ENCODE measurements at places on chromosomes 4 and X. TPM values are rescaled to one million over a fixed set of nuclear protein-coding genes. Genes with fewer than 3 reads are reported as not detected.

MAGEA2B gene
- not detected for total RNA-seq

SOWAHB gene
- total RNA-seq: 9.4 TPM

ACOX3 gene
- total RNA-seq: 16.0 TPM

MAOB gene
- total RNA-seq: 0.14 TPM

PDGFC gene
- 56.7 TPM for total RNA-seq

CPZ gene
- 0.86 TPM for total RNA-seq

VSIG4 gene
- total RNA-seq: not detected

CT45A10 gene
- total RNA-seq: not detected

DNA sequence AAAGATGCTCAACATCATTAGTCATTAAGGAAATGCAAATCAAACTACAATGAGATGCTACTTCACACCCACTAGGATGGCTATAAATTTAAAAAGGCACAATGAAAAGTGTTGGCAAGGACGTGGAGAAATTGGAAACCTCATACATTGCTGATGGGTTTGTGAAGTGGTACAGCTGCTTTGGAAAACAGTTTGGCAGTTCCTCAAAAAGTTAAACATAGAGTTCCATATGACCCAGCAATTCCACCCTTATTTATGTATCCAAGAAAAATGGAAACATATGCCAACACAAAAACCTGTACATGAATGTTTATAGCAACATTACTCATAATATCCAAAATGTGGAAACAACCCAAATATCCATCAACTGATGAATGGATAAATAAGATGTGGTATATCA lies 101.3 kb upstream of the MAGEB10 start:
- DNase-seq: no peak

DNA sequence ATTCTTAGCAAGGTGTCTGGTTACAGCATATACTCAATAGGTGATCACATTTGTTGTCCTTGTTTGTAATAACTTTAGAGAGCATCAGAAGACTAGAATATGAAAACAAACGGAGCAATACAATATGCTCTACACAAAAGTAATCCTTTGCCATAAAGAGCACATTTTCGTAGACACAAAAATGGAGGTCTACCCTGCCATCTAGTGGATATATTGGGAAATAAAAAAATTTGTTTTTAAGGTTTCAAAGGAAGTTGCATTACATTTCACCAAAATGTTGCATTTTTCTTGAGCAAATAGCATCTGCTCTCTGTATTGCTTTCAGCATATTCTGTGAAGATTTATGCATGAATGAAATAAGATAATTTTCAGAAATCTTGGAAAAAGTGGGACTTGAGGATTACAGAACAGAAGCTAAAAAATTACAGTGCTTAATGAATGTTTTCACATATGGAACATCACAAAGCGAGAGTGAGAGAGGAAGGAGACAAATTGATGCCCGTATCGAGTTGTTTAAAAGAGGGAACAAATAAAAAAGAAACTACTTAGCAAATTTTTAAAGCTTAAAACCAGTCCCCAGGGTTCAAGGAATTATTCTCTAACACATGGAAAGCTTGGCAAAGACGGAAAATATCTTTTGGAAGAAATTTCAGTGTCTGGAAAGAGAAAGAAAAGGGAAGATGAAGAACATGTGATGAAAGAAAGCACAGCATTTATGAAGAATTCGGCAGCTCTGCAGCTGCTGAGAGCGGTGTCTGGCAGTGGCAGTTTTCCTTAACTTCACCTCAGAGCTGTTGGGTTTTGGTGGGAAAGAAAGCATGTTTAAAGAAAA lies 390.1 kb downstream of the ANKRD50 start:
- no peak for DNase-seq

DNA sequence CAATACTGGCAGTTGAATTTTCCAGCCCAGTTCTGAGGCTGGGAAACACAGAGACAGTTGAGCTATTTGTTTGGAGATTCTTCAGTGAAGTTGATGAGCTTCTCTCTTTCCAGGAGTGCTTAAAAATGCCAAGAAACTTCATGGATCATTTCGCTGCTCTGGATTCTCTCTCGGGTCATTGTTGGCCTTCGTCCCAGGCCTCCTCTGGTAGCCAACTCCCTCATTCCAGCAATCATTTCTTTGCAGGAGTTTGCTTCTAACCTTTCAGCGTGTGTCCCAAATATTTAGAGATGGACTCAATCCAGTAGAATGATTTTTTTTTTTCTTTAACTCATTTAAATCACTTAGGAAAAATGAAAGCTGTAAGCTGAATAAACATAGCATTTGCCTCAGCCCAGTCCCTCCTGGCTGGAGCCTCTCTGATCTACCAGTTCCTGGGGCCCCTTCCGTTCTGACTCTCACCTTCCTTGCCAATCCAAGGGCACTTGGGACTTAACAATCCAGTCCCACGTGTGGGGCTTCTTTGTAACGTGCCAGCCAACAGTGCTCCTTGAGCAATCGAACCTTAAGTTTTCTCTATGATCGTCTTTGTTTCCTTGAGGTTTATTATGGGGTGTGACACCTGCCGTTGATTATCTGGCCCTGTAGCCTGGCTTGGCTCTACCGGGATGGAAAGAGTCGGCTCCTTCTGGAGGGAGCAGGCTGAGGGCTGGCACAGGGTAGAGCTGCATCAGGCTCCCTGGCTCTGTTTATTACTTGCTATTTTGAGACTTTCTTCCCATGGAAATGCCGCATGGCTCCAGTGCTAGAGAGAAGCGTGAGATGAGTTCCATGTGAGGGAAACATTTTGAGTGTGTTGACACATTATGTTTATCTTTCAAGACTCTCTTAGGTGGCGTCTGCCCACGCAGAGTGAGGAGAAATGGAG lies 80.4 kb upstream of the GPC4 start:
- DNase-seq: peak; percentile 15

DNA sequence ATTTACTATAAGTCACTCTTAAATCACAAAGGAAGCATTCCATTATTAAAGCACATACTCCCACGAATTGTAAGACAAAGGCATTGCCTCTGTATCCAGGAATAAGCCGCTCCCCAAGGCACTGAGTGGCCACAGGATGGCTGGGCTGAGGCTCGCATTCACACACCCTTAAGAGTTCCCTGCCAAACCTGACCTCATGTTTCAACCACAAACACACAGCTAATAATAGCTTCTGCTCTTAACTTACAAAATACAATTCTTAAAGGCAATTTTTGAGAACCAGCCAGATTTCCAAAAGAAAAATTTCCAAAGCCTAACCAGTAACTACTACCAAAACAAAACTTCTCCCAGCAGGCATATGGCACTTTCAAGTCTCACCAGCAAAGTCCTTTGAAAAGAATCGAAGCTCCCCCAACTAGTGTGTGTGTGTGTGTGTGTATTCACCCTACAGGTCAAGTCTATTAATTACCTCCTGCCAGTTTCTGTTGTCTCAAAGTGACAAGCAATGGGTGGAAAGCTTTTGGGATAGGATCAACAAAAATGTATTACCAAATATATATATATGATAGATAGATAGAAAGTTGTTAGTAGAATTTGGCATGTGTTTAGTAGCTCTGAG lies 36.0 kb downstream of the ARHGAP6 start:
- peak; percentile 26 for DNase-seq

DNA sequence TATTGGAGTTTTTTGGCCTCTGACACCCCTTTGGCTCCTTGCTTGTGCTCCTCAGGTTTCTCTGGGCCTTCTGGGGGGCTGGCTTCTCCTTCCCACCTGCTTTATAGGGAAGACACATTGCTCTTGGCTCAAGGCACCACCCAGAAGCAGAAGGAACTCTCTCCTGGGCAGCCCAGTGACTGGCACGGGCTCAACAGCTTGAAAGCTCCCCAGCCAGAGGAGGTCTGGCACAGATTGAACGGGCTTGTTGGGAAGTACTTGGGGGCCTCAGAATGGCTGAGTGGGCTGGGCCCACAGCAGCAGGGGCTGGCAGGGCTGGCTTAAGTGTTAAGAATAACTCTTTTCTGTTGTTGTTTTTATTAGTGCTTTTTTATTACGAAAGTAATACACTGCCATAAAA lies 11.2 kb upstream of the ZNF185 start:
- no peak for DNase-seq

DNA sequence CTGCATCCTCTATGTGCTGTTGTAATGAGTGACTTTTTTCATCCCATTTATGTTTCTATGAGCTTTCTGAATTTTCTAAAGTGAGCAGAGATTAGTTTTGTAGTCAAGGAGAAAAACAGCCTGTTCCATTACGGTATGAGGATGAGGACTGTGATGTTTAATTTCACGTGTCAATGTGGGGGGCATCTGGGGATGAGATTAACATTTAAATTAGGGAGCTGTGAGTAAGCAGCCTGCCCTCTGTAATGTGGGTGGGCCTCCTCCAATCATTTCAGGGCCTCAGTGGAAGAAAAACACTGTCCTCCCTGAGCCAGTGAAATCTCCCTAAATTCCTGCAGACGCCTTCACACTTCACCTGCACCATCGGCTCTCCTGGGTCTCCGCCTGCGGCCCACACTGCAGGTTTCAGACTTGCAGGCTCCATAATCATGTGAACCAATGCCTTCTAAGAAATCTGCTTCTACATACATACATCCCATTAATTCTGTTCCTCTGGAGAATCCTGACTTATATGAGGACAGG lies 121.7 kb downstream of the AFAP1 start:
- DNase-seq: no peak

GRCh38 chrX:48996969-48997368 lies 5.1 kb downstream of the GRIPAP1 start:
- DNase-seq: no peak

GRCh38 chr4:108345862-108346817 lies 177.4 kb upstream of the LEF1 start:
- DNase-seq: no peak

DNA sequence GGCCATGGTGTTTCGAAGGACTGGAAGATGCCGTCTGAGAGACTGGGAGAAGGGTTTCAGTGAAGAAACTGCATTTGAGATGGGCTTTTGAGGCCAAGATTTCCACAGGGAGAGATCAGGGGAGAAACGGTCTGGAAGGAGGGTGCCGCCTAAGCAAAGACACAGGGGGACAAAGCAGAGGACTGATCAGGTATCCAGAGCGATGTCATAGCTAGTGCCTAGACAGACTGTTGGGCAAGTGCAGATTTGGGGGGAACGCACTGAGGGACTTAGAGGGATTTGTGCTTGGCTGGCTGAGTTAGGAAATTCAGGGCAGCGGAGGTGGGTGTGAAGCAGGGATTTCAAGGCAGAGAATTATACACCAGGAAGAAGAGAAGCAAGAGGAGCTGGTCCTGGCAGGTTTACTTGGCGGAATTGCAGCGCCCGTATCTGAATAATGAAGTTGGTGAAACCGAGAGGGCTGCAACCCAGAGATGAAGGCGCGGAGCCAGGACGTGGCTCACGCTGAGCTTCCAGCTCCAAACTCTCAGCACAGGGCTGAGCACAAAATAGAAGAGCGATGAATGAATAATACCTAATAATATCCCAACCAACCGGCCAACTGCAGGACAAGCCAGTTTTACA lies 106.9 kb downstream of the MAML3 start:
- DNase-seq: no peak

DNA sequence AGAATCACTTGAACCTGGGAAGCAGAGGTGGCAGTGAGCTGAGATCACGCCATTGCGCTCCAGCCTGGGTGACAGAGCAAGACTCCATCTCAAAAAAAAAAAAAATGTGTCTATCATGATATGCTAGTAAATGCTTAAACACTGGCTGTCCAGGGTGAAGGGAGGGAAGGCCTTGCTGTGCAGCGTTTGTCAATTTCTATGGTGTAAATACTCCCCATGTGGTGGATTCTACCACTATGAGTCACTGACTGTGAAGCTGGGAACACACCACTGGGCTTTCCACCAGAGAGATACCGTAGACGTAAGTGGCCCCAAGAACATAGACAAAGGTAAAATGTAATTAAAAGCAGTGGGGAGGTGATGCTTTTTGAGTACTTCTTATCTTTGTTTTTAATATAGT lies 51.3 kb upstream of the LEF1 start:
- DNase-seq: no peak

- DNase-seq: no peak
Observed at GRCh38 chr4:58191109-58191508, 1080.9 kb upstream of the IGFBP7 start.

DNA sequence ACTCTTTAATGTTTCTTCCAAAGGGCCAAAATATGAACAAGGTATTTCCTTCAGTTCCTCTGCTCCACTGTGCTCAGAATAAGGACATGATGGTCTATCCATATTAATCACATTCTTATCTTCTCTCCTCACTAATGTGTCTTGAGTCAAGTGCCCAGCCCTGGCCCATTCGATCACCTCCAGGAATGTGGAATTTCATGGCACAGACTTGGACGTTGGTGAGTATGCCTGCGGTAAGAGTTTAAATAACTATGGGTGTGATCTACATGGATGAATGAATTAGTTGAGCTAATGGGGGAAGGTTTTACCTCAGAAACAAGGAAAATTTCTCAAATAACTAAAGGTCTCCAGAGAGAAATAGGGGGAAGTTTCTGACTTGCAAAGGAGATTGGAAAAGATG lies 174.0 kb downstream of the NPFFR2 start:
- DNase-seq: peak; percentile 74

- no peak for DNase-seq
Observed at GRCh38 chrX:154304846-154305245, 9.3 kb downstream of the TKTL1 start.

GRCh38 chr4:51907006-51907669 lies 64.2 kb downstream of the DCUN1D4 start:
- no peak for DNase-seq

DNA sequence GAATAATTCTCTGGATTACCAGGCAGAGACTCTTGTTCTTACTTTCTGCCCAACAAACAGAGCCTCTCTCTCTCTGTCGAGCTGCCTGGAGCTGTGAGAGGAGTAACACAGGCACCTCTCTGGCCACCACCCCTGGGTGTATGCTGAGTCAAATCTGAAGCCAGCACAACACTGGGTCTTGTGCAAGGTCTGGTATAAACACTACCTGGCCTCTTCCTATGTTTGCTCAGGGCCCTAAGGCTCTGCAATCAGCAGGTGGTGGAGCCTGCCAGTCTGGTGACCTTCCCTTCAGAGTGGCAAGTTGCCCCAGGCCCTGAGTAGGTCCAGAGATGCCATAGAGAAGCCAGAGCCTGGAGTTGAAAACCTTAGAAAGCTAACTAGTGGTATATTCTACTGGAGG lies 139.9 kb downstream of the CPXCR1 start:
- no peak for DNase-seq

GRCh38 chr4:10200869-10201268 lies 84.3 kb upstream of the WDR1 start:
- DNase-seq: no peak

DNA sequence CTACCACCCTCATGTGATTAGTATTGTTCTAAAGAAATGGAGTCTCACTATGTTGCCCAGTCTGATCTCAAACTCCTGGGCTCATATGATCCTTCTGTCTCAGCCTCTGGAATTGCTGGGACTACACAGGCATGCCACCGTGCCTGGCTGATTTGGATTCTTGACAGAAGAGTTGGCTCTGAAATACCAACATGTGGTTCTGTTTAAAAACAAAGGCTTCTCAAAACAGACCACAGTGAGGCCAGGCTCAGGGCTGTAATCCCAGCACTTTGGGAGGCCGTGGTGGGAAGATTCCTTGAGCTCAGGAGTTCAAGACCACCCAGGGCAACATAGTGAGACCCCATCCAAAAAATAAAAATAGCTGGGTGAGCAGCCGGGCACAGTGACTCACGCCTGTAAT lies 126.7 kb downstream of the DHRSX start:
- no peak for DNase-seq

Measured in epithelial cell of proximal tubule (primary cell).